ENCODE measurements at places on chromosomes 12 and 14.

GRCh38 chr12:107702106-107702505 lies 16.5 kb downstream of the PWP1 start:
- DNase-seq, result no peak

DNA sequence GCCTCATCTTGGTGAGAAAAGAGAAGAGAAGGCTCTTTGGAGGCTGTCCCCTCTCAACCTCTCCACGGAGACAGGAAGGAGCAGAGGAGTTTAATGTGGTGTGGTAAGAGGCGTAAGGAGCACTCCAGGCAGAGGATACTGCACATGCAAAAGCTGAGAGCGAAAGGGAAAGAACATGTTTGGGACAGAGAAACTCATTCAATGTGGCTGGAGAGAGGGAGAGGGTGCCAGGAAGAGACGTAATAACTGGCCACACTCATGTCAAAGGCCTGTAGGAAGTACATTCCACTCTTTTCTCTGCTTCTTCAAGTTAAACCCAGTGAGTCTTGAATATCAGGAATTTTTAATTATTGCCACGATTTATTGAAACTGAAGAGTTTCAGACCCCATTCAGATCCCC lies 12.0 kb downstream of the VDR start:
- no peak for DNase-seq

GRCh38 chr12:12520273-12520672 lies 42.4 kb downstream of the DUSP16 start:
- no peak for DNase-seq

GRCh38 chr12:41683023-41683422 lies 461.7 kb downstream of the GXYLT1 start:
- no peak for DNase-seq

DNA sequence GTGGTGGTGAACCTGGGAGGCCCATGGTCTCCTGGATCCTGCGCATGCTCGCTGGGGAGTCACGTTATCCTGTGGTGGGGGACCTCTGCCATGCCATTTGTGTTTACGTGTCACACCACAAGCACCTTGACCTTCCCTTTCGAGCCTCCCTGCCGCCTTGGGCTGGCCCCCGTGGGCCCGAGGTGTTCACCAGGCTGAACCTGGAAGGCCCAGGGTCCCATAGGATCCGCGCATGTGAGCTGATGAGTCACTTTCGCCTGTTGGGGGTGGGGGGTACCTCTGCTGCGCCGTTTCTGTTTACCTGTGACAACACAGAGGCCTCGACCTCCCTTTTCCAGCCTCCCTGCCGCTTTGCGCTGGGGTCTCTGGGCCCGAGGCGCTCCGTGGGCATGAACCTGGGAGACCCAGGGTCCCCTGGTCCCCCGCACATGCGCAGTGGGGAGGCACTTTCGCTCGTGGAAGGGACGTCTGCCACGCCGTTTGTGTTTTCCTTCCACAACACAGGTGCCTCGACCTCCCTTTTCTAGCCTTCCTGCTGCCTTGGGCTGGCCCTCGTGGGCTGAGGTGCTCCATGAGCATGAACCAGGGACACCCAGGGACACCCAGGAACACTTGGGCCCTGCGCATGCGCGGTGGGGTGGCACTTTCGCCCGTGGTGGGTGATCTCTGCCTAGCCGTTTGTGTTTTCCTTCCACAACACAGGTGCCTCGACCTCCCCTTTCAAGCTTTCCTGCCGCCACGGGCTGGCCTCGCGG lies 334.1 kb downstream of the ALG10 start:
- no peak for DNase-seq

DNA sequence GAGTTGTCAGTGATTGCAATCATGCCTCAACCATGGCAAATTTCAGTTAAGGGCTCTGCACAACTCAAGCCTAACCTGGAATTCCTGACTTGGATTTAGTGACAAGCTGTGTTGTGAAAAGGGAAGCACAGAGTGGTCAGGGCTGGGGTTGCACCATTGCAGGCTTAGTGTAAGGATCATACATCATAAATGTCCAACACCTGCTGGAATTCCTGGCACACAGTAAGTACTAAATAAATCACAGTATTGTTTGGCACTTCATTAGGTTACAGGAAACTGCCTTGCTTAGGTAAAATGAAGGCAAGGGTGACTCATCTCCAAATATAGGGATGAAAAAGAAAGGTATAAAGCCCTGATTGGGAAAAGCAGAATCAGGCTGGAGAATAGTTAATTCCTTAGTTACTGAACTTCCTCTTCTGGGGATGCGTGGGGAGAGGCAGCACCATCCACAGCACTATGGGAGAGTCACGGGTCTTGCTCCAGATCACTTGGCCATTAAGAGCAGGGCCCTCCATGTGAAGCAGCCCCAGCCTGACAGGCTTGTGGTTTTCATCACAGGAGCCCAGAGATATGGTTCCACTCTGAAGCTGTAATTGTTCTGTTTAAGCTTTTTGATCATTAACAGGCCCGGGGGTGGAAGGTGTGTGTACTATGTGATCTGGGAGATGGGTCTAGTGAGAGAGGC lies 39.7 kb downstream of the SLC8A3 start:
- DNase-seq, result no peak
